Right cardiac atrium (tissue), 5 donors: ENCODE measurements at places on chromosomes 7 and 10.

DNA sequence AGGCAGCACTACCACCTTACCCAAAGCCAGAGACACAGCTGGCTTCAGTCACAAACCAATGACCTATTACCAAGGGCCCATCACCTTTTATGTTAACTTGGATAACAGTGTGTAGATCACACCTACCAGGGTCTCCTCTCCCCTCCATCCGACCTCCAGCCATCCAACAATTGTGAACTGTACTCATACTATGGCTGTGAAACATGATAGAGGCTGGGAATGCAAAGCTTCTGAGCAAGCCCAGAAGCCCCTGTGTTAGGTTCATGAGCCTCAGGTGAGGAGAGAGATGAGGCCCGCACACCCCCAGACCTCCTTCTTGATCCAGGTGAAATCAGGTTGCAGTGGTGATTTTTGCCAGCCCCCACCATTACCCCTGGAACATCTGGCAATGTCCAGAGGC lies 47.7 kb downstream of the PNLIPRP2 start:
- DNase-seq: no peak

DNA sequence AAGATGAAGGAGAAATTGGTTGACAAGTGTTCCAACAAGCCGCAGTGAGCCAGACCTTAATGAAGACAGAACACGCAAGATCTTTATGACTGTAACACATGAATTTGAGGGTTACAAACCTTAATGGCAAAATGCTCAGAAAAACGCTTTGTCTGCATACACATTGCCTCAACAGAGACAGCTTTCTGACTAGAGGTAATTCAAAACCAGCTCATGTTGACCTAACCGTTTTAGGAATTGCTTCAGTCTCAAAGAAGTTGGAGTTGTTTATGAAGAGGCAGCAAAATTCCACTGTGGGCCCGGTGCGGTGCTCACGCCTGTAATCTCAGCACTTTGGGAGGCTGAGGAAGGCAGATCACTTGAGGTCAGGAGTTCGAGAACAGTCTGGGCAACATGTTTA lies 2.2 kb upstream of the GTF2I start:
- no peak for DNase-seq

DNA sequence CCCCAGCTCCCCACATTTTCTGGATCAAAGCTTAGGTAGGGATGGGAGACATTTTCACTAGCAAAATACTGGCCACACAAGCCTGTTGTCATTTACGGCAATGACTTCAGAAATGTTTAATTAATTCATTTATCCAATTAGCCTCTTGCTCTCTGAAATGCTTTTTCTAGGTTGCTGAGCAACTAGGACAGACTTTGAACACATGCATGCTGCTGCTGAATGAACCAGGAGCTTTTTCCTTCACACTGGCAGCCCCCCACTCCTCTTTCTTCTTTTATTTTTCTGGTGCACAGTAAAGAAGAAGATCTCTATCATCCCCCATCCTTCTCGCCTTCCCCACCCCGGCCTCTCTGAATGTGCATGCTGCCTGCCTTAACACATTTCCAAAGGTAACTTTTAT lies 22.5 kb downstream of the SORCS3 start:
- DNase-seq: no peak

GRCh38 chr10:114810926-114811325 lies 10.7 kb upstream of the FHIP2A start:
- no peak for DNase-seq

DNA sequence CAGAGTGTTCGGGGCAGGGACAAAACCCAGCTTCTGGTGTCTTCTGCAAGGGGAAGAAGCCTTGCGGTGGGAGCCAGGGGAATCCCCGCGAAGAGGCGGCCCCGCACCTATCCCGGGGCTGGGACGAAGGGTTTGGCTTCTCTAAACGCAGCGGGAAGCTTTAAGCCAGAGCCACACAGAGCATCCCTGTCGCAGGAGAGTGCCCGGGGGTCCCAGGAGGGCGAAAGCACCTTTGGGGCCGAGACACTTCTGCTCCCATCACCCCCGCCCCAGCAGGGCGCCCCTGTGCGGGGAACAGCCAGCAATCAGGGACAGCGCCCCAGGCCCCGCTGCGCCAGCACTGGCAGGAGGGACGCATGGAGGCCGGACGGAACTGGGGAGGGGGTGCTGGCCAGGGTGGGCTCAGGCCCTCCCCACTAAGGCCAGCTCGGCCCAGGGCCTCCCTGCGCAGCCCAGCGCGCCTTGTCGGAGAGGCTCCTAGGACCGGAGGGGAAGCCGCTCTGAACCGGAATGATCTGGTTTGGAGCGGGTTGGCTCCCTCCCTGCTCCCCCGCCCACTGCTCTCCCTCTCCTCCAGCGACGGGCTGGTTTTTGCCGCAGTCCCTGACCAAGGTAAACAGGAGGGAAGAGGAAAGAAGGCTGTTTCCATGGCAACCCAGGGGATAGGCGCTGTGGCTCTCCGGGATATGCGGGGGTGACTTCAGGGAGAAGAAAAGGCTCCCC lies 63.9 kb downstream of the TMEM209 start:
- DNase-seq: peak; percentile 88

GRCh38 chr7:43808410-43808809 lies 49.9 kb downstream of the BLVRA start:
- no peak for DNase-seq

DNA sequence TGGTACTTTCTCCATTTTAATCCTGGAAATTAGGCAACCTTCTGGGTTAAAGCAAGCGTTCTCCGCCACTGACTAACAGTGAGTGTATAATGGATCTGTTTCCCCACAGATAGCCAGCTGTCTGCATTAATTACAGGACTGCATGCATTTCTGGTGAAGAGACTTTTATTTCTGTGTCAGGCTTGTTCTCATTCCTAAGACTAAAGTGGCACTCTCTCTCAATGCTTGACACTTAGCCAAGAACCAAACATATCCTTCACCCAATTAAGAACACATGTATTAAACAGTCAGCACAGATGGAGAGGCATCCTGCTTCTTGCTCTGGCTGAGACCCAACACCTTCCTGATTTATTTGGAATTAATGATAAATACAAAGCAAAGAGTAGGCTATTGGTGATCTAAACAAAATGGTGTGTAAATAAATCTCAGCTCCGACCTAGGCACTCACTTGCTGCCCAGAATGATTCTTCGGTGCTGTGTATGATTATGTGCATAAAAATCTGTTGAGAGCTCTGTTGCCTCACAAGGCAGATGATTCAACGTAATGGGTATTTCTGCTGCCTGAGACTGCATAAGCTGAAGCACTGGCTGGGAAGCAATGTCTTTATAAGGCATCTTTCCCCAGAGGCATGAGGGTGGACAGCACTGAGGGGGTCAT lies 16.8 kb downstream of the CALU start:
- DNase-seq: no peak

GRCh38 chr10:16777473-16778370 lies 39.5 kb downstream of the RSU1 start:
- no peak for DNase-seq
